ENCODE measurements at places on chromosomes 16 and 17.

- no peak for DNase-seq
Observed at GRCh38 chr17:80110927-80111701, 9.7 kb downstream of the GAA start.

GRCh38 chr16:84647828-84648594 lies at the start of gene KLHL36:
KLHL36 (plus strand) TSS chr16:84648511; CDS start chr16:84650868, 2,357 bp downstream.
- DNase-seq, result peak; percentile 69

GRCh38 chr17:34412965-34413441 lies 50.0 kb upstream of the CCL1 start:
- DNase-seq, result no peak

DNA sequence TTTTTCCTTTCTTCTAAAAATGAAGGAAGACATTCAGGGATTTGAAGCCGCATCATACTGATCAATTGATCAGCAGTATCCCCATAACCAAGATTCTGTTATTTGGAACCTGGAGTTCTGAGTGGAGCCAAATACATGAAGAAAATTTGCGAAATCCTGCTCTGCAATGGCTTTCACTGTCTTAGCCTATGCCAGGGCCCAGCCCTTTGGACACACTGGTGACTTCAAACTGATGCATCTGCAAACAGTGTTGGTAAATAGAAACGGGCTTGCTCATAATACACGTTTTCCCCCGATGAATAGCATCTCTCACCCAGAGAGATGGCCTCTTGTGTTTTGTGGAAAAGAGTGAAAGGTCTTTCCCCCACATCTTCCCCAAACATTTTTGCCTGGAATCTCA lies 87.6 kb upstream of the TOX3 start:
- DNase-seq, result no peak

DNA sequence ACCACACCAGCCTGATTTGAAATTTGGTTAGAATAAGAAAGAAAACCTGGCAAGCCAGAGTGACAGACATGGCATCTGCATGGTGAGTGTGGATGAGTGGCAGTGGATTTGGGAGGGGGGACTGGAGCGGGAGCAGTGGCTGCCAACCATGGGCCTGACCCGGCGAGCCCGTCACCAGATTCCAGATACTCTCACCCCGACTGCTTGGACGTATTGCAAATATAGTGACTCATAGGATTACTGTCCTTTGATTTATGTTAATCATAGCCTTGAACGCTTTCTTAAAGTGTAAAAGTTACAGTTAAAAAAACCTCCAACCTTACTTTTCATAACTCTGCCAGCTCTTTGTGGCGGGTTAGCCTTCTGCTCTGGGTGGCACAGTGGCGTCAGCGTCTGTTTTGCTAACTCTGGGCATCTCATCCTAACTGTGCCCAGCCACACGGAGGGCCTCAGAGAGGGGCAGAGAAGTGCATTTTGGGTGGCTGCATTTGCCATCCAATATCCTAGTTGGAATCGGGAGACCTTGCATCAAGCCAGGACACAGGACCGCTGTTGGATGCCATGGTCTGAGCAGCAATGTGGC lies 26.8 kb upstream of the FOXK2 start:
- no peak for DNase-seq

DNA sequence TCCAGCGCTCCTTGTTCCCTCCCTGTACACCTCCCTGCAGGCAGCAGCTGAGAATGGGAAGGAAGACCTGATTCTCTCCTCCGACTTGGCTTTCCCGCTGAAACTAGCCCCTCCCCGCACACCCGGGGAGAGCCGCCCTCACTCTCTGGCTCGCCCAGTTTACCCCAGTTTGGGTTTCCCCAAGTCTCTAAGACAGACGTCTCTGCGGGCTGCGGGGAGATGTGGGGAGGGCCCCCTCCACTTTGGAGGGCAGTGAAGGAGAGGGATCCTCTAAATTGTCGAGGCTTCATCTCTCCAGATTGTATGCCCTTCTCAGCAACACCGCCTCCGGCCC lies 797 bp downstream of the GRB7 start:
- no peak for DNase-seq

GRCh38 chr17:80873307-80873951 lies 118.2 kb upstream of the CHMP6 start:
- no peak for DNase-seq

GRCh38 chr17:40362696-40363110 lies 1.8 kb downstream of the GJD3 start:
- peak; percentile 50 for DNase-seq

GRCh38 chr16:56493126-56493525 lies 26.7 kb downstream of the BBS2 start:
- no peak for DNase-seq

DNA sequence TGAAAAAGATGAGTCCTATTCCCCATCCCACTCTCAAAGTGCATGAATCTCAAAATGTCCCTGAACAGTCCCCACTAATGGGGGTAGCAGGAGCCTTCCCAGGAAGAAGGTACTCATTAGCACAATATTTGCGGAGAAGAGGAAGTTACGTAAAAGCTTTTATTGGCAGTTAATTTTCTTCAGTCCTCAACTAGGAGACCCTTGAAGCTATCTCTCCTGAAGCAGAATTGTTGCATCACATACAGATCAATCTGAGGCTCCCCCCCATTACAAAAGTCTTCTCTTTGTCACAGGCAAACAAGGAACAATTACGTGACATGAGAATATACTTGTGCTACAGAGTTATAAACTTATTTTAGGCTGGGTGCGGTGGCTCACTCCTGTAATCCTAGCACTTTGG lies 14.2 kb downstream of the SLFN12L start:
- DNase-seq, result no peak

- no peak for DNase-seq
Observed at GRCh38 chr16:10992797-10993196, 48.4 kb downstream of the CLEC16A start.

GRCh38 chr17:44807093-44807816 lies 22.8 kb downstream of the GJC1 start:
- DNase-seq, result no peak

DNA sequence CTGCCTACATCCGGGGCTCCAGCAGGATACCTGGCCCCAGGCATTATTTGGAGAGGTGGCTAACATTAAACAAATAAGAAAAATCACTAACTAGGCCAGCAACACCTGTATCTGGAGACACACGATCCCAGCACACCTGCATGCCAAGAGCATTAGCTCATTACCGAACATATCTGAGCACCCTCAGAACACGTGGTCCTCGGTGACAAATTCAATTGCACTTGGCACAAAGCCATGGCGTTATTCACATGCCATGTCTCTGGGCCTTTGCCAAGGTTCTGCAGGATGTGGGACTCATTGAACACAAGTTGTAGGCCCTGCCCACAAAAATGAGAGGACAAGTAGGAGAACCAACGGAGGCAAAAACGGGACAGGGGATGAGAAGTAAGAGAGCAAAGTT lies 552.3 kb downstream of the TOX3 start:
- DNase-seq, result no peak

- DNase-seq, result no peak
Observed at GRCh38 chr16:47475786-47476185, 14.7 kb downstream of the PHKB start.

GRCh38 chr16:63998-64913 lies 8.2 kb downstream of the RHBDF1 start:
- DNase-seq, result no peak

DNA sequence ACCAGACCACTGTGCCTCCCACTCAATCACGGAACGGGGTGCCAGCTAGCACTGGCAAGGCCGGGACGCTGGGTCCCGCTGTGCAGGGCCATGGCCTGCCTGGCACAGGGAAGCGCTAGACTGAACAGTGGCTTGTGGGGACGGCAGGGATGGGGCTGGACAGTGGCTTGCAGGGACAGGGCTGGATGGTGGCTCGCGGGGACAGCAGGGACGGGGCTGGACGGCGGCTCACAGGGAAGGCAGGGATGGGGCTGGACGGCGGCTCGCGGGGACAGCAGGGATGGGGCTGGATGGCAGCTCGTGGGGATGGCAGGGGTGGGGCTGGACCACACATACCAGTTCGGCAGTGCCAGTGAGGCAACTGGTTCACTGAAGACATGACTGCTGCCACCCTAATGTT lies 32.6 kb downstream of the LMF1 start:
- no peak for DNase-seq

DNA sequence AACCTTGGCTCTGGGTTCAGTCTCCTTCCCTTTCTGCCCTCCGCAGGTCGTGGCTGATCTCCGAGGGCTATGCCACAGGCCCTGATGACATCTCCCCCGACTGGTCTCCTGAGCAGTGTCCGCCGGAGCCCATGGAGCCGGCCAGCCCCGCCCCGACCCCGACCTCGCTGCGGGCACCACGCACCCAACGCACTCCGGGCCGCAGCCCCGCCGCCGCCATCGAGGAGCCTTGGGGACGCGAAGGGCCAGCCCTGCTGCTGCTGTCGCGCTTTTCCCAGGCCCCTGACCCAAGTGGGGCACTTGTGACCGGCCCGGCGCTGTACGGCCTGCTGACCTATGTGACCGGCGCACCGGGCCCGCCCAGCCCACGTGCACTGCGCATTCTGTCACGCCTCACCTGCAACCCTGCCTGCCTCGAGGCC lies 5.1 kb downstream of the ARMC5 start:
- no peak for DNase-seq

- DNase-seq, result no peak
Observed at GRCh38 chr17:81578561-81579225, 26.5 kb upstream of the FAAP100 start.

DNA sequence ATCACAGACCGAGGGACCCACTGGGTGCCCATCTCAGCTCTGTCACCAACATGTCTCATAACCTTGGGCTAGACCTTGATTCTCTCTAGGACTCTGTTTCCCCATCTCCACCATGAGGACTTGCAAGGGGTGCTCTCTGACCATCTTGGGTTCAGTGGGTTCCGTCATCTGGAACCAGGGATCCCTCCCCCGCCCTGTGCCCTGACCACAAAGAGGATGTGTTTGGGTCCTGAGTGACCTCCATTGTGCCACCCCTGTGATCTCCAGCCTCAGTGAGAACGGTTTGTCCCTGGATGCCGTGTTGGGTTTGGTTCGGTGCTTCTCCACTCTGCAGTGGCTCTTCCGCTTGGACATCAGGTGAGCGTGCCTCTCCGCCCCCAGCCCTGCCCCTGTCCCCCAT lies 49.1 kb upstream of the CPNE2 start:
- DNase-seq, result no peak

DNA sequence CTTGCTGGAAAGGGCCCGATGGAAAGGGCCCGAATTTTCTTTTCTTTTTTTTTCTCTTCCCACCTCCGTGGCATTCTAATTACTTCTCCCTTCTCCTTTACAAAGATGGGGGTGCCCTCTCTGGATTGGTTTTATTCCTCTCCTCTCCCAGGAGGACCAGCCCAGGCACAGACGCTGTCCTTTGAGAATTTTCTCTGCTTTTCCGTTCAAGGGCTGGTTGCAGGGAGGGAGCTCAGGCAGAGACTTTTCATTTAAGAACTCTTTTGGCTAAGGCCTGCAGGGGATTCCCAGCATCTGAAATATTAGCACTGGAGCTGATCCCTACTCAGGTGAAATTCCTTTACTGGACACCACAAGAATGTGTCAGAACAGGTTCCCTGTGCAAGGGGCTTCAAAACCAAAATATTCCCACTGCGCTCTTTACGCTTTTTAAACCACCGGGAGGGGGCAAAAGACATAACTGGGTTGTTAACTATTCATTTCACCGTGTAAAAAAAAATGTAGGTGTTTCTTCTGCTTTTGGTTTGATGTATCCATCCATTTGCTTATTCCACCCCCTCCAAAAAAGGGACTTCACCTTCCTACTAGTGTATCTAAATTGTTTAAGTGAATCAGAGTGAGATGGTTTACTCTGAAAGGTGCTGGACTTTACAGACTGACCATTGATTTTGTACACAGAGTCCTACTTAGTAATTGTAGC lies 1.4 kb downstream of the NFAT5 start:
- DNase-seq, result no peak

- no peak for DNase-seq
Observed at GRCh38 chr17:30000001-30000754, 58.7 kb downstream of the EFCAB5 start.

DNA sequence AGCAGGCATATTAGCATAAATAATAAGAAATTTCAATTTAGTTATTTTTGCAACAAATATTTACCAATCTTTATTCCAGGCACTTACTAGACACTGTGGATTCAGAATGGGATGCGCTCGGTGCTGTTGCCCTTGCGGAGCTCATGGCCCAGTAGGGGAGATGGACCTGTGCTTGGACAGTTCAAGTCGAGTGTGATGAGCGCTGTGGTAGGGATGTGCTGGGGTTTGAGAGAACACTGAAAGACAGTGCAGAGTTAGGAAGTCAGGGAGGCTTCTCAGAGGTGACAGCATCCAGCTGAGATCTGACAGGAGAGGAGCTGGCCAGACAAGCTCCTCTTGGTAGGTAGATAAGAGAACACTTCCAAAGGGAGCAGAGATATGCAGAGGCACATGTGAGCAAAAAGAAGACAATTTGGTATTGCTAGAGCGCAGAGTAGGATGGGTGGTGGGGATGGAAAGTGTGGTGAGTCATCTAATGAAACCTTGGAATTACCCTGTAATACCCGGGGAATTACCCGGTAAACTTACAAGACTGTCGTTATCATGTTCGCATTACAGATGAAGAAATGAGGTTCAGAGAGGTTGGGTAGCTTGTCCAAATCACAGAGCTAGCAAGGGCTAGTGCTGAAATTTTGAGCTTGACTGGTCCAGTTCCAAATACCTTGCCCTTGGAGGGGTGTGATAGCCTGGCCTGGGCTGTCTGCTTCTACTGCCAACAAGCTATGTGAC lies 298.1 kb upstream of the N4BP1 start:
- DNase-seq, result no peak

DNA sequence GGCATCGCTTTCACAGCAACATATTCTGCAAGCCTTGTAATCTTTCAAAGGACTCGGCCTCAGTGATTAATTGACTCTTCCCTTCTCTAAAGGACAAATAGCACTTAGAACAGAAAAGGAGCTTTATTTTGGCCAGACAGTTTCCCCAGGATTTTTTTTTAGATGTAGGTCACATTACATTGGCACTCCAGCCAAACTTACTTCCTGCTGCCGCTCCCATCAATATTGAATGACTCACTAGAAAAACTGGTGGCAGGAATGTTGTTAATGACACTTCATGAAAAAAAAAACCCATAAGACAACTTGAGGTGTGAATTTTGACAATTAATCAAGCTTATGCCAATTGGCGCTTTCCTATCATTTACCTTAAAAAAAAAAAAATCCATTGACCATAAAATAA lies 432.6 kb downstream of the TOX3 start:
- DNase-seq, result no peak

- no peak for DNase-seq
Observed at GRCh38 chr16:25875956-25876598, 184.3 kb downstream of the HS3ST4 start.

GRCh38 chr17:47946929-47947397 lies 5.6 kb downstream of the PNPO start:
- peak; percentile 57 for DNase-seq

- peak; percentile 12 for DNase-seq
Observed at GRCh38 chr17:82775001-82775823, 23.3 kb downstream of the TBCD start.

- no peak for DNase-seq
Observed at GRCh38 chr17:8681170-8681949, 50.8 kb upstream of the MYH10 start.

DNA sequence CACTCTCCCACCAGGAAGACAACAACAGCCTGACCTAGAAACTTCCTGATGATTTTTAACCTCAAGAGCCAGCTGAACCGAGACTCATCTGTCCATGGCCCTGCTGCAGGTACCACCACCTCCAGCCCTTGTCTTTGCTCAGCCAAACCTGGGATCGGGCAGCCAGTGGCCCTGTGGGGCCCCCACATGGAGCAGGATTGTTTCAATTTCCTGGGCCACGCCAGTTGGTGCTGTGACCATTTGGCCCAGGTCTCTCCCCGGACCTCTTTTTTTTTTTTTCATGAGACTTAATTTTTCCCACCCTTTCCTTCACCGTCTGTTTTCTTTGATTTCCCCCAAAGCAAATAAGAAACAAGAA lies 8.3 kb upstream of the HOXB2 start:
- DNase-seq, result no peak
